ENCODE measurements at places on chromosomes 2 and 18.

DNA sequence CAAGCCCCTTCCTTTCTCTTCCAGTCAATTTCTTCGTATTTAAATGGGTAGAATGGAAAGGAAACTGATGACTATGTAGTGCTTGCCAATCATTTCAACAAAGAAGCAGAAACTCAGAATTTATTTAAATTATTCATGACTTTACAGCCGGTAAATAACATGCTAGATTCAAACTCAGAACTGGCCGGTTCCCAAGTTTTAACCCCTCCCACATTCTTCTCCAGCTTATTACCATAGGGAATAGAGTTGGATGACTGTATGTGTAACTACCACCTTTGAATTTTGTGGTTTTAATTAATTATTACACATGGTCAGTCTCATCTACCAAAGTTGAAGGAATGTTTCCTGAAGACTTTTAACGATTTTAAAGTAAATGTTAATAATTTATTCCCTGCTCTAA lies 819.3 kb upstream of the LRATD1 start:
- DNase-seq: no peak

- no peak for DNase-seq
These were observed 14.3 kb upstream of the D2HGDH start for GRCh38 chr2:241720099-241720498.

DNA sequence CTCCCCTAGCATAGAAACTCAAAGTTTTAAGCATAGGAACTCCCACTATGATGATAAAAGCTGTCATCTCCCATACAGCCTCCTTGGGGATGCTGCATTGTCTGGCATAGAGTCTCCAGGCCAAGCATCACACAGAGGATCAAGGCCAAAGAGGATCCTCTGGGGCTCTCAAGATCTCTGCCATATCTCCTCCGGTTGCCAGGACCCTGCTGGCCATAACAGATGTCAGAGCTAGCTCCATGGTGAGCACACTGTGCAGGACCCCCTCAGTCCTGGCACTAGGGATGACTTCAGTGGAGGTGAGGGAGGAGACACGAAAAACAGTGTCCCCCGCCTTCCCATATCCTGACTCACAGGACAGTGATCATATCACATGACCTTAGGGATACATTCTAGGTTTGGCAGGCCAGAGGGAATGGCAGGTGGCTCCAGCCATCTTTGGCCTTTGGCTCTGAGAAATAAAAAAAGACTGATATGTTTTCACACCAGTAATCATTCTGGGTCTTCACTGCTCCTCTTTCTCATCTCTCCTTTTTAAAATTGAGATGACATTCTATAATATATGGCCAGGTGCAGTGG lies 235.0 kb downstream of the MYCN start:
- no peak for DNase-seq

DNA sequence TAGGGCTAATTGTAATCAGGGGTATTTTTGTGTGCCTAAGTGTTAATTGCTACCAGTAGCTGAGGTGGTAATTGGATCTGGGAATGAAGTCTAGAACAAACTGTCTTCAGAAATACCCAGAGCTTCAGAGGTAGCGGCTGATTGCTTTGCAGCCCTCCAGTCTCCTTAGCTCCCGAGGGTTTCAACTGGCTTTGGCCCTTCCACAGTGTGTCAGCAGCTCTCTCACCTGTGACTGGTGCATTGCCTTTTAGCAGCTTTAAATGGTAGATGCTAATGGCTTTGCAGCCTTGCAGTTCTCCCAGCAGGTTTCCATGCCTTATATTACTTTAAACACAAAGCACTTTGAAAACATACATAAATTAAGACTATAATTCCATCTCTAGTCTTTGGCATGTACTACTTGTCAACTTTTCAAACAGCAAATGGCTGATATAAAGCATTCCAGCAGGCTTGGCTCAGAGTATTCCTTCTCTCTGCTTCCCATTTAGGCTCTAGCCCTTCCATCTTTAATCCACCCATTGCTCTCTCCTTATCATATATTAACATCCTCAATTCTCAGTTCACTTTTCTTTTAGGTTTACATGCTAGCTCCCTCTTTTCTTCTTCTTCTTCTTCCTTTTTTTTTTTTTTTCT lies 156.4 kb upstream of the GALNT13 start:
- DNase-seq: no peak

DNA sequence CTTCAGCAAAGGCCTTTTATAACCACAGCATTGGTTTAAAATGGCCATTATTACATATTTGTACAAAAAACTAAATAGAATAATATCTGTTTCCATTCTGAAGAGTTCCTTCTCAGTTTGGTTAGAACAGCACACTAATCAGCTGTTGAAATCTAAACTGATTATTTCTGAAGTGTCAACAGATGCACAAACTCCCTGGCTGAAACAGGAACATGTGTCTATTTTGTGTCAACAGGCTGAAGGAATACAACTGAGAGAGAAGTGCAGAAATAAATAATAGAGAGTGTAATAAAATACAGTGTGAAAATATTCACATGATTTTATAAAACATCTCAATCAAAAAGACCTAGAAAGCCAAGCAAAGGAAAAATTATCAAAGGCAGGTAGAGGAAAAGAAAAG lies 29.7 kb downstream of the IKZF2 start:
- peak; percentile 33 for DNase-seq

- no peak for DNase-seq
These were observed 467.0 kb upstream of the PKDCC start for GRCh38 chr2:41580806-41581205.

DNA sequence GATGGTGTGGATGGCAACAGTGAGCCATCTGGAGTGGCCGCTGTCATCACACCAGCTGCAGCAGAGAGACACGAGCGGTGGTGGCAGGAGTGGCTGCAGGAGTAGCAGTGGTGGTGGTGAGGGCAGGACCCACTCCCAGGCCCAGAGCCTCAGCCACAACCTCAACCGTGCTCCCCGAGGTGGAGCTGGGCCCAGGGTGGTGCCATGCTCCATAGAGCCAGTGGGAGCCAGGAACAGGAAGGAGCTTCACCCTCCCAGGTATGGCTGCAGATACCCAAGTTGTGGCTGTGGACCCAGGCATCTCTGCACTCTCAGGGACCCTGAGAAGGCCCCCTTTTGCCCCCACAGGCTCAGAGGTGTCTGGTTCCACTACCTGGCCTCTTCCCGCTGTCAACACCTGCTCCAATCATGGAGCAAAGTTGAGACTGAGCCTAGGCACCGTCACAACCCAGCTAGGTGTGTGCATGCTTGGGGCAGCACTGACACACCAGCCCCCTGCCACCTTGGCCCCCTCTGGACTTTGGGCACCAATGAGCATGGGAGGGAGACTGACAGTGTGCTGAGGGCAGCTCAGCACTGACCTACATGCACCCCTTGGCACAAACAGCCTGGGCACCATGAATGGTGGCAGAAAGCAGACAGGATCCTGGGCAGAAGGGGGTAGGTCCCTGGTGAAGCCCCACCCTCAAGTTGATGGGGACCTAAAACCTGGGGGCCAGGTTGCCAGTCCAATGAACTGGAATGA lies 188.9 kb downstream of the NDUFA10 start:
- DNase-seq: no peak

DNA sequence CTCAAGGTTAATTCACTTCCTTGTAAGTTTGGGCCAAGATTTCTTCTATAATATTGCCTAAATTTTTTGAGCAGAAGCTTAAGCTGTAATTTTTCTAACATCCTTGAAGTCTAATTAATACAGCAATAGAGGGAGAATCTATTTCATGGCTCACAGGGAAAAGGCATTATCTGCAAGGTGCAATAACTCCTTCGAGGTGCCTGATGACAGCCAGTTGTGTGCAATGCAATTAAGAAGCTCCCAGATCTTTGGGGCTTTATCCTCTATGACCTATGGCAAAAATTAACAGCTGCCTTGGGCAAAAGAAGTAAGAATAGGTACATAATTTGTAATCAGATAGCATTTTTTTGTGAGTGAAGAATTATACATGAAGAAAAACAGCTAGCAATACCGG lies 554.6 kb upstream of the SALL3 start:
- no peak for DNase-seq

DNA sequence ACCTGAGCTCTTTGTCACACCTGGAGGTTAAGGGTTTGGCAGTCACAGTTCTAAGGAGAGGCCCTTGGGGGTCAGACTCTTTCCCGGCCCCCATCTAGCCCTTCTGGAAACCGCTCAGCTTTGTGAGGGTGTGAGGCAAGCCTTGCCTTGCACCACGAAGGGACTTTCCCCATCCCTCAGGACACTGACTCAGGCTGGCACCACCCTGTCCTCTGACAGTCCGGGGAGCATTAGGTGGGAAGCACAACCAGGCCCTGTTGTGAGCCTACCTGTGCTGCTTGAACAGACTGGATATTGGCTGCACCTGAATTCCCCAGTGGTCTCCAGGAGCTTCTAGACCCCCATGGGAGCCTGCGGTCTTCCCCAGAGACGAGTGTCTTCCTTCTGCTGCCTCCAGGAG lies 47.0 kb upstream of the GBX2 start:
- DNase-seq: no peak

- DNase-seq: no peak
These were observed 118.2 kb downstream of the PHLPP1 start for GRCh38 chr18:62833494-62833893.

GRCh38 chr2:143248631-143249030 lies 119.4 kb downstream of the ARHGAP15 start:
- DNase-seq: no peak

DNA sequence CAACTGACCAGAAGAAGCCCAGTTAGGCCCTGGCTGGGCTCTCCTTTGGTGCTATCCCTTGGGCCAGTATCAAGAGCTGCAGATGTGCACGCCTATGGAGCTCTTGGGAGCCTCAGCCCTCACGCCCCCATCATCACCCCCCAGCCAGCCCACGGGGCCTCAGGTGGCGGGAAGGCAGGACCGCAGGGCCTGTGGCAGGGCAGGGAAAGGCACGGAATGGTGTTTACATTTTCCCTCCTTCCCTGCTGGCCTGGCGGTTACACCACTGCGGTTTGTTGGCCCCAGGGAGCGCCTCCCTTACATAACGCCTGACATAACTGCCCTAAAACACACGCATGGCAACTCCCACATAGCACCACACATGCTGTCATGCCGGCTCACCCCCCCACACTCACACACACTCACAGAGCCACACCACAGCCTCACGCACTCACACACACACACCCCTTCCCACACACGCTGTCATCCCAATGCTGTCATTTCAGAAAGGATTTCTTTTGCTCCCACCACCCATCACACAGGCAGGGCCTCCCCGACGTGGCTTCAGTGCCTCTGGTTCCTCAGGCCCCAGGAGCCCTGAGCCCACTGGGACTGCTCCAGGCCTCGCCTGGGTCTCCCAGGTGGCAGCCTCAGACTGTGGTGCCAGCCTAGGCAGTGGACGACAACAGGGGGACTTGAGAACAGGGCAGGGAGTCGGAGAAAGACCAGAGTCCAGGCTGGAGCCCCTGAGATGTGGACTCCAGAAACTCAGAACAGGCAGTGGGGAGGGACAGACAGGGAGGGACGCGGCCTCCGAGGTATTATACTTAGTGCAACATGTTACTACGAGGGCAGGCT lies 15.7 kb downstream of the ZFP36L2 start:
- DNase-seq: peak; percentile 95

DNA sequence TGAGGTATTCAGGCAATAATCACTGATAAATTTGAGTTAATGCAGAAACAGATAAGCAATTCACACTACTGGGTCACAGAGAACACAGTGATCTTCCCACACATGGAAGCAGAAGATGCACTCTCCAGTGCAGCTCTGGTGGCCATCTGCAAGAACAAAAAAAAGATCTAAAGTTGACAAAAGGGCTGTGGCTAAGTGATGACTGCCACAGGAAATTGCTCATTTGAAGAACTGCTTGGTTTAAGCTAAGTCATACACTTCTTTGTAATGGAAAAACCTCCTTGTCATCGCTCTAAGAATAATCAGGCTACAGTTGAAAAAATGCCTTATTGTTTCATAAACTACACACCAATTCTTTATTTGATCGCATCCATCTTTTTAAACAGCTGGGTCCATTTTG lies 115.1 kb downstream of the DTNB start:
- peak; percentile 87 for DNase-seq

- DNase-seq: no peak
These were observed 46.9 kb upstream of the EFEMP1 start for GRCh38 chr2:55970500-55970899.

DNA sequence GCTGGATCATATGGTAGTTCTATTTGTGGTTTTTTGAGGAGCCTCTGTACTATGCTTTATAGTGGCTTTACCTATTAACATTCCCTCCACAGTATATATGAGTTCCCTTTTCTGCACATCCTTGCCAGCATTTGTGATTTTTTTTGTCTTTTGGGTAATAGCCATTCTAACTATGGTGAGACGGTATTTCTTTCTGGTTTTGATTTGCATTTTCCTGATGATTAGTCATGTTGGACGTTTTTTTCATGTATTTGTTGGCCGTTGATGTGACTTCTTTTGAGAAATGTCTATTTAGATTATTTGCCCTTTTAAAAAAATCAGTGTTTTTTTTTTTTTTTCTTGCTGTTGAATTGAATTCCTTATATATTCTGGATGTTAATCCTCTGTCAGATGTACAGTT lies 31.1 kb downstream of the ACTR3 start:
- no peak for DNase-seq

GRCh38 chr2:182069416-182069815 lies 83.8 kb downstream of the PPP1R1C start:
- no peak for DNase-seq

DNA sequence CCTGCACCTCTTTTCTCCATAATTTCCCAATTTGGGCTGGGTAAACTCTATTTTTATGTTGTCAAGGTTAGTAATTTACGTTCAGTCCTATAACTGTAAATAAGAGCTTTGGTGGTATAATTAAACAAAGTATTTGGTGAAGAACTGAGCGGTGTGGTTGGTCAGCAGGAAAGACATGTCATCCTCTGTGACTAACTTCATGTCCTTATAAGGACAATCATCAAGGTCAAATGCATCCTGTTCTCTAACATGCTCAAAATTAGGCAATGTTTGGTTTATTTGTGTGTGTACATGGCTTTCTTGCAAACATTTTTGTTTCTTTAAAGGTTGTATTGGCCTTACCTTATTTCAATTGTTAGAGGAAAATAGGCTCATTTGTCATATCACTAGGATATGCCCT lies 121.5 kb upstream of the NABP1 start:
- no peak for DNase-seq

DNA sequence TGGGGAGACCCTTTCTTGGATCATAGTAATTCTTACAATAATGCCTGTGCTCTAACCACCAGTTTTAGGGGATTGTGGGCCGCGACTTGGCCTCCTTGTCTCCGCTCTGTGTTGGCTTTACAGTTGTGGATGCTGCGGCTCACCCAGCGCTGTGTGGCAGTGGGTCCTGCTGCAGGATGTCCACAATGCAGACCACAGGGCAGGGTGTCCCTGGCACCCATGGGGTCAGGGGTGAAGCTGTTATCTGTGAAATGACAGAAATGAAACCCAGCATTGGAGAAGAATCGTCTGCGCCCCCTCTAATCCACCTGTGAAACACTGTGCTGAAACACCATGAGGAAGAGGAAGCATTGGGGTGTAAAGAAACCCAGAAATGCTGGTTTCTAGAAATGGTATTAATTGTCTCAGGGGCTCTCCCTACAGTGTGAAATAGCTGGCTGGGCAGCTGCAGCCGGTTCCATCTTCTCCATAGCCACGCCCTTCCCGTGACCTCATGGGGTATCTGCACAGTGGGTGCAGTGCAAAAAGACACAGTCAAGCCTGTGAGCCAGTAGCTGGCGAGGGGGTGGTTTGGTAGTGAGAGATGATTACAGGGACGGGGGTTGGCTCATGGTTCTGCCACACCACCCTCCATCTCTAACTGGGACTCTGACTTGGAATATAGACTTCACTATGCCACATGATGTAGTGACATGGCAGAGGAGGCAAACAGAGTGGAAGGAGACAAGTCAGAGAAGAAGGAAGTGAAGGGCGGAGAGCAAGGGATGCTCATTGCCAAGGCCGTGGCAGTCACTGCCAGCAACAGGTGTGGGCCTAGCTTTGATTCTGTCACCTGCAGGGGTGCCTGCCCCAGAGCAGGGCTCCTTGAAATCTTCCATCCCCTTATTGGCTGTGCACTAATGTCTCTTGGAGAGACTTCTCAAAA lies 16.2 kb downstream of the INPP4A start:
- DNase-seq: no peak
